ENCODE measurements at places on chromosomes 6 and 20. TPM values are rescaled to one million over a fixed set of nuclear protein-coding genes. Genes with fewer than 3 reads are reported as not detected.

- H3K4me1 ChIP-seq = no peaks in the 10 kb centered on the region
- H3K4me3 ChIP-seq = no peak overlapping the region
- H3K27ac ChIP-seq = no peak overlapping the region
- no peaks in the 10 kb centered on the region for H3K27me3 ChIP-seq
- H3K36me3 ChIP-seq = no peaks in the 10 kb centered on the region
These were observed 122.5 kb upstream of the TAB2 start for GRCh38 chr6:149194820-149195558.

GRCh38 chr6:154440022-154440421 is 70.5 kb downstream of the CNKSR3 start:
- H3K4me3 ChIP-seq = no peak overlapping the region
- no peak for DNase-seq
- H3K36me3 ChIP-seq = no peaks in the 10 kb centered on the region
- H3K4me1 ChIP-seq = no peaks in the 10 kb centered on the region
- no peak overlapping the region for H3K27ac ChIP-seq

FUT9 gene
- 2.8 TPM for total RNA-seq

FNDC11 gene
- total RNA-seq = 0.32 TPM
